Stimulated activated CD4-positive, alpha-beta T cell treated with anti-CD3 and anti-CD28 coated beads, Interleukin-1b, Interleukin-23, amount 100 ng/mL, for 1 hour (primary cell): ENCODE measurements at places on chromosomes 4 and X.

DNA sequence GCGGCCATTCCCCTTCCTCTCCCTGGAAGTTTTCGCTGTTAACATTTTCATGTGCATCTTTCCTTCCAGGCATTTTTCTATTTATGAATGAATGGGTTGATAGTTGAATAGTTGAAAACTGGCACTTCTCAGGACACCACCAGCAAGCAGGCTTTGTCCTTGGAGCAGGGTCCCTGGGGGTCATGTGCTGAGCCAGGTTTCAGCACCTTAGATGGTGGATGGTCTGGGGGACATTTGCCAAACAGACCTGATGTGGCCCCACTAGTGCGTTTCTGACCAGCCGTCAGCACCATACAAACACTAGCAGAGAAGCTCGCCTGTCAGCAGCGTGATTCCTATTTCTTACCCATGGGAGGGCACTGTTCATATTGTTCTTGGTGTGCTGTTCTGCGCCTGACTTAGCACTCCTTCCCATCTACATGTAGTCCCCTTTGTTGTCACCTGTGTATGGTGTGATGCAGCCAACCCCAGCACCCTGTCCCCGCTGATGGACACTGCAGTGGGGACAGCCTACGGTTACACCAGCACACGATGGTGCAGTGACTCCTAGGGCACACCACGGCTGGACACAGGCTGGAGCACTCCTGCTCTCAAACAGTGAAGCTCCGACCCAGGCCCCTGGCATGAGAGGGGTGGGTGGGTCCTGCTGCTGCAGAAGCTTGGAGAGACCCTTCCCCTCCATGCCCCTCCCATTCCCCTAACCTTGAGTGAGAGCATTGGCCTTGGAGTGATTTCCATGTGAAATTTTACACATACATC lies 27.2 kb upstream of the WFS1 start:
- no peak for DNase-seq

GRCh38 chr4:60562334-60562733 lies 637.8 kb upstream of the ADGRL3 start:
- no peak for DNase-seq

GRCh38 chrX:48927123-48927522 lies 8.3 kb upstream of the PIM2 start:
- DNase-seq, result no peak

DNA sequence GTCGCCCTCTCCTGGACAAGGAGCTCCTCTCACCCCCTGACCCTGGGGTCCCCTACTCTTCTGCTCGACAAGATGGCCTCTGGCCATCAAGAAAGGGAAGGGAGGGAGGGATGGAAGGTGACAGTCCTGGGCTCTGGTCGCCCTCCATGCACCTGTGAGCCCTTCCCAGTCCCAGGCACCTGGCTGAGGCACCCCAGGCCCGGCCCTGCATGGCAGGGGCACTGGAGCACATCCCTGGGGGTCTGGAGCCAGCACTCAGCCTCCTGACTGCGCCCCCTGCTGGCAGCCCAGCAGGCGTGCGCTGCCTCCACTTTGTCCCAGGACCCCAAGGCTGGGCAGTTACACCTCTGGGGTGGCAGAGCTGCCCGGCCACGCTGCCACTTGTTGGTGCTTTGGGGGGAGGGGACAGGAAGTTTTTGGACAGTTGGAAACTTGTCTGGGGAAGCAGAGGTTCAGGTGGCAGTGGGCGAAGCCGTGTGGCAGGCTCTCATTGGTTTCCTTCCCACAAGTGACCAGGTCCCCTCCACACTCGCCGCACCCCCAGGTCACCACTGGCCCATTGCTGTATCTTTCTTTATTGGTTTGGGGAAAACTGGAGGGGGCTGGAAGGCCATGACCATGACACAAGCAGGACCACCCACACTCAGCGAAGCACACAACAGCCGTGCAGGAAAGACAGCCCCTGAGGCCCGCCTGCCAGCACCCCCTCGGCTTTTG lies 4.3 kb downstream of the PNCK start:
- DNase-seq, result peak; percentile 16

DNA sequence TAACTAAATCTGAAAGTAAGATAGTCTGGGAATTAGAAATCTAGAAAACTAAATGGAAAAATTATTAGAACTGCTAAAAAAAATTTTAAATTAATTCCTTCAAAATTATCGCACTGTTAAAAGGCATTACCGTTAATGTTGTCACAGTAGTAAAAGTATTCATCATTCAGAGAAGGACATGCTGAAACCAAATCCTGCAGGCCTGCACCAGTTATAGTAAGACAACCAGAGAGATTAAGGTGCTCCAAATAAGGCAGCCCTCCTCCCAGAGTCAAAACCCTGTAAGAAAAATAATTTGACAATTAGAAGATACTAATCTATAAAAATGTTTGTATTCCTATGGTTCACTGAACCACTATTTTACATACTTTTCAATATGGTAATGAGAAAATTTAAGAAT lies 43.0 kb downstream of the FBXL5 start:
- DNase-seq, result no peak

DNA sequence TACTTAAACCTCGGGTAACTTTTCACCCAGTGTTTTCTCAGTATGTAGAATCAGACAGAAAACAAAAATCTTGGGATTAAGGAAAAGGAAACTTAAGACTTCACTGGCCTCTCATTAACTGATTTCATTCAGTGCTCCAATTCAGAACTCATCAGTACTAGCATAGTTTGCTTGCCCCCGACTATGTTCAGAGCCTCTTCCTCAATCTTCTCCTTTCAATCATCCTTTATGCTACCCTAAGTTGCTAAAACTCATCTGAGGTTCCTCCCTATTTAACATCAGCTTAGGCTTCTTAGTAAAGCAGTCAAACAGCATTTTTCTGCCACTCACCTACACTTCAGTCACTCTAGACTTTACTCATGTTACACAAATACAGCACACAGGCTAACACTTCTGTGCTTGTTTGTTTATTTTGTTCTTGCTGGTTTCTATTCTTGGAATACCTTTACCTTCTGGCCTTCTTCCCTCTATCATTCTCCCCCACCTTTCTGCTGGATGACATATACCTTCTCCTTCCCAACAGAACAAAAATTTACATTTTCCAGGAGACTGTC lies 163.0 kb upstream of the TLL1 start:
- no peak for DNase-seq

GRCh38 chr4:185941461-185941860 lies 127.5 kb upstream of the TLR3 start:
- no peak for DNase-seq

- no peak for DNase-seq
These were observed 50.5 kb downstream of the MND1 start for GRCh38 chr4:153394945-153395344.

- DNase-seq, result no peak
These were observed 182.1 kb downstream of the SH3KBP1 start for GRCh38 chrX:19705196-19705769.

GRCh38 chrX:2188330-2188792 lies 312.4 kb downstream of the DHRSX start:
- DNase-seq, result no peak

- DNase-seq, result no peak
These were observed 49.7 kb downstream of the RBM47 start for GRCh38 chr4:40579983-40580382.

GRCh38 chr4:111466811-111467604 lies 678.2 kb upstream of the FAM241A start:
- no peak for DNase-seq

DNA sequence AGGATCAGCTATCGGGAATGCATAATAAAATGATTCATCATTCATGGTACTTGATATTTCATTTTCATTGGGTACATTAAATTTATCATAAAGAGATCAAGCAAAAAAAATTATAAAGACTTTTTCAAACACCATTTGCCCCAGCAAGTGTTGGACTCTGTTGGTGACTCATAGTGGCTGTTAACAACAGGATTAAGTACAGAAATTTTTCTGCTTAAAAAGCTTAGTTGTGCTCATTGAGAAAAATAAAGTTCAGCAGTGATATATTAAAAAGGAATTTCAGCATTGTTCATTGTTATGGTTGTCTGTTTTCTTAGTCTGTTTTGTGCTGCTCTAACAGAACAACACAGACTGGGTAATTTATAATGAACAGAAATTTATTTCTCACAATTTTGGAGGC lies 86.2 kb upstream of the PCDH10 start:
- no peak for DNase-seq

- no peak for DNase-seq
These were observed 19.5 kb upstream of the PGRMC2 start for GRCh38 chr4:128307123-128307571.

GRCh38 chrX:134010690-134011089 lies 25.3 kb upstream of the GPC3 start:
- no peak for DNase-seq

- DNase-seq, result no peak
These were observed 257.7 kb downstream of the RAPGEF2 start for GRCh38 chr4:159360549-159360948.

DNA sequence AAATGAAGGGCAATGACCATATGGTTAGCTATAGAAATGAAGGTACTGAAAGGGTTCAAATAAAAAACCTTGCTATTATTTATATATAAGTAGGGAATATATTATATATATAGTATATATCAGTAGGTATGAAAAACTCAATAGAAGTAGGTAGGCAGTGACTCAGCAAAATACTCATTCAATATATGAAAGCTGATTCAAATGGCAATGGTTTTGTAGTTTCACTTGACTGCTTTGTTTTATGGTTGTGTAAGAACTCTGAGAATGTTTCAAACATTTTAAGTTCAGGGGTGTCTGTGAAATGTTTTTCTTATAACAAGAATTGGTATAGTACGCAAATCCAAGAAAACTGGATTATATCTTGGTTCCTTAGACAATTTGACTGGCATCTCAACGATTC lies 4.1 kb downstream of the ZNF280C start:
- no peak for DNase-seq

DNA sequence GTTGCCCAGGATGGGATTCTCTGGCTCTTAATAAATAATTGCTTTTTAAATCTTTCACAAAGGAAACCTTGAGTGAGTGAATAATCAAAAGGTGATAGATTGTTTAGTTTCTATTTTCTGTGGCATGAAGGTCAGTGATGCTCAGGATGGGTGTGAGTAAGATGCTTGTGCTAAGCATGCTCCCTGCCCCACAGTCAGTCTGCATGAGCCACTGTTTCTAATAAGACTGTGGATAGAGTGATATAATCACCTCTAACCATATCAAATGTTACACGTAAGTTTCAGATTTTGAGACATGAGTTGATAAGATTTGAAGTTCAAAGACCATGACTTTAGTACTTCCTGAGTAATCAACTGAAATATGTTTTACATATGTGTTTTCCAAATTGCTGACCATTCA lies 2.7 kb upstream of the GAGE10 start:
- no peak for DNase-seq

DNA sequence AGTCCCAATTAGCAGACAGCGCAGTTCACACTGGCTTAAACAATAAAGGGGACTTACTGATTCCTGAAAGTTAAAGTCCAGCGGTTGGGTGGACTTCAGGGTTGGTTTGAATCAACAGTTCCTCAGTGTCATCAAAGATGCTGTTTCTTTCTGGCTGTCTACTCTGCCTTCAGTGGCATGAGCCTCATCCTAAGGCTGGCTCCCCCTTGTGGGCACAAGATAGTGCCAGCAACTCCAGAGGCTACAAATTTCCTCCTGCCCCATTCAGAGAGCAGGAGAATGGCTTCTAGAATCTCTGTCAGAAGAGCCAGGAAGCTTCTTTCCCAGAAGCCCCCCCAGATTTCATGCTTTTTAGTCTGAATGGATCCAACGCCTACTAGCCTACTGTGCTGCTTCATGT lies 82.4 kb upstream of the MTM1 start:
- no peak for DNase-seq

GRCh38 chrX:136405126-136405525 lies 82.6 kb upstream of the BRS3 start:
- DNase-seq, result no peak

- DNase-seq, result no peak
These were observed 61.7 kb downstream of the TMA16 start for GRCh38 chr4:163556177-163556576.

DNA sequence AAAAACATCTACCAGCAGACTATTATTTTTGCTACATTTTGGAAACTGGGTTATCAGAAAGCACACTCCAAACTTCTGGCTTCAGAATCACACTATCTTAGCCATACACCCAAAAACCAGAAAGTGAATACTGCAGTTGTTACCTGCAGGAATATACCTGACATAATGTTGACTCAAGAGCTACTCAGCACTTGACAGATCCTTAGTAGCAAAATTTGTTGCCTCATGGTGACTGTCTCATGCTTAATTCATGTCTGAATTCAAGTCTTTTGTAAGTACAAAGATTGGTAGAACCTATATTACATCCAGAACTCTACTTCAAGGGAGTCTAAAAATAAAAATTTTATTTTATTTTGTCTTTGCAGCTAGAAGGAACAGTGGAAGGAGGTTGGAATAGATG lies 140.2 kb upstream of the GYPA start:
- DNase-seq, result no peak

GRCh38 chr4:38787693-38788092 lies 4.9 kb upstream of the TLR10 start:
- no peak for DNase-seq

- DNase-seq, result no peak
These were observed 26.3 kb downstream of the IL1RAPL1 start for GRCh38 chrX:28613558-28613957.

DNA sequence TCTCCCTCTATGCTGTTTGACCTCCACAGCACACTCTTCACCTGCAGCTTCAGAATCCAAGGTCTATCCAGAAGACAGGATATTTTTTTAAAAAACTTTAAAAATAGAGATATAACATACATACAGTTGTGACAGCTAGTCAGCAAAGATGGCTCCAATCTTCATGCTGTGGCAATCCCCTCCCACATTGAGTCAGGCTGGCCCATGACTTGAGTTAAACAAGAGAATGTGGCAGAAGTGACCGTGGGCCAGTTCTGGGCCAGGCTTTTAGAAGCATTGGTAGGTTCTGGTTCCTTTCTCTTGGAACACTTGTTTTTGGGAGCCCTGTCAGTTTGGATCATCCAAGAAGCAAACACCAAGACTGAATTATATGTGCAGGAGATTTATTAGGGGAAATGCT lies 36.1 kb upstream of the REPS2 start:
- no peak for DNase-seq

GRCh38 chr4:140806163-140806562 lies 50.0 kb upstream of the TBC1D9 start:
- no peak for DNase-seq

DNA sequence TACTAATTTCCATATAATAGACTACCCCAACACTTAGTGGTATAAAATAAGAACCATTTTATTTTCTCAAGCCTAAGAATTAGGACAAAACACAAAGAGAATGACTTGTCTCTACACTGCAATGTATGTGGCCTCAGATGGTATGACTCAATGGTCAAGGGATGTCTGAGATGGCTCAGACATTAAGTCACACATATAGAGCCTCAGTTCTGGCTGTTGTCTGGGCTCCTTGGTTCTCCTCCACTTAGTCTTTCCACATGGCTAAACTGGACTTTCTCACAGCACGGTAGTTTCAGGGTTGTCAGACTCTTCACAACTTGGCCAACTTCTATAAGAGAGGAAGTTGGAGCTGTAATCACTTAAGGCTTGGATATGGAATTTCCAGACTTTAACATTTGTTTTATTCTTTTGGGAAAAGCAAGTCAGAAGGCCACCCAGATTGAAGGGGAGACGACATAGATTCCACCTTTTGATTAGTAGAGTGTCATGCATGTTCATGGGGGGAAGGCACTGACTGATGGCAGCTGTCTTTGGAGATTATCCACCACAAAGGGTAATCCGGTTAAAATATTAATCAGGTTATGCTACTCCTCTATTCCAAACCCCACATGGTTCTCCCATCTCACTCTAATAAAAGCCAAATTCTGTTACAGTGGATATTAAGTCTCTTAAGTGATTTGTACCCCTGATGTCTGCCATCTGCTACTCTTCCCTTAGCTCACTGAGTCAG lies 9.4 kb downstream of the IL15 start:
- DNase-seq, result no peak
